CD4-positive, alpha-beta T cell treated with Interleukin-6 for 4 hours (primary cell): ENCODE measurements at places on chromosomes 7 and 10.

DNA sequence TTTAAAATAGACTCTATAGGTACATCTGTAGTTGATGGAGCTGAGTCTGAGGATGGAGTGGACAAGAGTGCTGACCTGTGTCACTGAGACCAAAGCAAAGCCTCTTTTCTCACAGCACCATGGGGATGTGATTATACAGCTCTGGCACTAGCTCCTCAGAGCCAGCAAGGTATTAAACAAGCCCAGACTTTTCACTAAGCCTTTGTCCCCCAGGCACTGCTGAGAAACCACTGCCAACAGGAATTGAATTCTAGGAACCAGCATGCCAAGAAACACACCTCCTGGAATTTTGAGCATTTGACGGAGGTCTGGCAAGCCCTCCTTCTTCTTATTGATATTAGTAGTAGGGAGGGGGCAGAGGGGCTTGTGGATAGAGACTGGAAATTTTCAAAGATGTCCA lies 147.0 kb downstream of the C1GALT1 start:
- DNase-seq, result no peak

- no peak for DNase-seq
These were observed 40.9 kb downstream of the CCNY start for GRCh38 chr10:35377050-35377728.

GRCh38 chr10:36788152-36788551 lies 337.2 kb upstream of the ANKRD30A start:
- DNase-seq, result no peak

GRCh38 chr7:97008275-97008917 lies 3.0 kb downstream of the DLX6 start:
- no peak for DNase-seq

DNA sequence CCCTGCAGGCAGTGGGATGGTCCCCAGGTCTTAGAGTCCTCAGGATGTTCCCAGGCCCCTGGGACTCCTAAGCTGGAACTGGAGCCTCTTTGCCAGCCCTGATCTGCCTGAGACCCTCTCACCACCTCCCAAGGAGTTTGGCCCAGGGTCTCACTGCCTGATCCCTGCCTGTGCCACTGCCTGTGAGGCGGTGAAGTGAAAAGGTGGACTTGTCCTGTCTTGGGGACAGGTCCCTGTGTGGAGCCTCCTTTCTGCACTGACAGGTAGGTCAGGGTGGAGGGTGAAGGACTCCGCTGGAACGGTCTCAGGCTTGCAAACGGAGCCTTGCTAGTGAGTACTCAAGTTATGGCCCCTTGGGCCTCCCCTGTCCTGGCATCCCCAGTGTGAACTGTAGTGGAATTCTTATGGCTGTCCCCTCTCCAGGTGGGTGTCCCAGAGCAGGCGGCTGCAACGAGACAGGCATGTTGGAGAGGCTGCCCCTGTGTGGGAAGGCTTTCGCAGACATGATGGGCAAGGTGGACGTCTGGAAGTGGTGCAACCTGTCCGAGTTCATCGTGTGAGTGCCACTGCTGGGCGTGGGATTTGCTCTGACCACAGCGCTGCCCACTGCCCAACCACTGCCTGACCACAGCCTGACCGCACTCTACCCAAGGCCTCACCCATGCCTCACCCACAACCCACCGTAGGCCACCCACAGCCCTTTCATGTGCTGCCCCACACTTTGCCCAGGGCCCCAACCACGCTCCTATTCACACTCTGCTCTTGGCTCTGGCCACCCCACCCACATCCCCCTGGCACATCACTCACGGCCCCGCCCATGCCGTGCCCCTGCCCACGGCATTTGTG lies 19.5 kb downstream of the RAMP3 start:
- no peak for DNase-seq

GRCh38 chr7:66741-67140 lies 125.6 kb upstream of the FAM20C start:
- DNase-seq, result no peak

- no peak for DNase-seq
These were observed 53.3 kb upstream of the CTBP2 start for GRCh38 chr10:125213541-125214282.

GRCh38 chr7:80488406-80488805 lies 23.5 kb downstream of the GNAT3 start:
- no peak for DNase-seq

- DNase-seq, result no peak
These were observed 16.2 kb downstream of the ZNF425 start for GRCh38 chr7:149109969-149110368.

DNA sequence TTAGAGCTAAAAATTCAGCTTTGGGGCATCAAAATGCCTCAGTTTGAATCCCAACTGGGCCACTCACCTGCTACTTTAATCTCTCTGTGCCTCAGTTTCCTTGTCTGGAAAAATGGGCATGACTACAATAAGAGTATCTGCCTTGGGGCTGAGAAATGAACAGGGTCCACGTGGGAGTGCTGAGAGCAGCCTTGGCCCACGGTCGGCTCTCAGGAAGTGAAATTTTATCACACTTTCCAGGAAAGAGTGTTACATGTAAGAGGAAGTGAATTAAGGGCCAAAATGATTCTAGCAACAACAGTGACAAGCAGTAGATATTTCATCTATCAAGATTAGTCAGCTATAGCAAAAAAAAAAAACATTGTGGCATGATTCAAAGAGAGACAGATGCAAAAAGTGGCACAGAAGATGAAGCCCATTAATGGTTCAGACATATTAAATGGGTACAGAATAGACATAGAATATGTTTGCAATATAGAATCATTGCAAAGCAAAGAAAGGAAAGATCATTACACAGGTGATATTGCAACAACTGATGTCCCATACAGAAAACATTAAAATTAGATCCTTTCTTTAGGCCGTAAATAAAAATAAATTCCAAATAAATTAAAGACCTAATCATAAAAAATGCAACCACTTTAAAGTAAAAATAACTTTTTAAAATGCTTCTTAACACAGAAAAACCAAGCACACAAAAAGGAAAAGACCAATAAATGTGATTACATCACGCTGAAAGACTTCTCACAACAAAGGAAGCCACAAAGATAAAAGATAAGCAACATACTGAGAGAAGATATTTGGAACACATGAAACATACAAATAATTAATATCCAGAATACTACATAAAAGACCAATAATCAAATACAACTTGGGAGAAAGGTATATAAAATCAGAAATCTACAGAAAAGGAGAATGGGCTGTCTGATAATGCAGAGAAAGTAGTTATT lies 4.3 kb downstream of the TMEM273 start:
- peak; percentile 23 for DNase-seq

- no peak for DNase-seq
These were observed 199.4 kb upstream of the PRSS58 start for GRCh38 chr7:142457146-142457703.

- no peak for DNase-seq
These were observed 125.2 kb downstream of the MAD1L1 start for GRCh38 chr7:2107386-2108070.

GRCh38 chr7:55154096-55154495 lies 135.3 kb downstream of the EGFR start:
- DNase-seq, result no peak

- DNase-seq, result peak; percentile 22
These were observed 87.8 kb downstream of the BTRC start for GRCh38 chr10:101441541-101442455.
